RPMI7951 (cell line): ENCODE measurements at places on chromosomes 12 and 14. TPM values are rescaled to one million over a fixed set of nuclear protein-coding genes. Genes with fewer than 3 reads are reported as not detected.
A peak's percentile ranks its signal among the peaks of the same experiment; 100 is the strongest.

- no peak for DNase-seq
These were observed 88.0 kb downstream of the PCNX1 start for GRCh38 chr14:70995211-70995610.

DNA sequence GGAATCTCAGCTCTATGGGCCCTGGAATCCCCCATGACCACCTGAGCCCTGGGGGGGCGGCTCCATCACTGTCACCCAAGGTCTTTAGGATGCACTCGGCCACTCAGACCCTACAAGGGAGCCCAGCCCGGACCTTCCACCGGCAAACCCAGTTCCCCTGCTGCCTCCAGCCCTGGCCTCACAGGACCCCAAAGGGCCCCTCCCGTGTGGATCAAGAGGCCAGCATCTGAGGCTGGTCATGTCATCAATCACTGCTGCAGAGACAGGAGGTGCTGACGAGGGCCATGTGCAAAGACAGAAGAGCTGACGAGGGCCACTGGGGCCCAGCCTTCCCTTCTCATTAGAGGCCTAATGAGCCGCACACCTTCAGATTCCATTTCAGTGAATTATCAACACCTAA lies 39.0 kb upstream of the SFSWAP start:
- no peak for DNase-seq

DNA sequence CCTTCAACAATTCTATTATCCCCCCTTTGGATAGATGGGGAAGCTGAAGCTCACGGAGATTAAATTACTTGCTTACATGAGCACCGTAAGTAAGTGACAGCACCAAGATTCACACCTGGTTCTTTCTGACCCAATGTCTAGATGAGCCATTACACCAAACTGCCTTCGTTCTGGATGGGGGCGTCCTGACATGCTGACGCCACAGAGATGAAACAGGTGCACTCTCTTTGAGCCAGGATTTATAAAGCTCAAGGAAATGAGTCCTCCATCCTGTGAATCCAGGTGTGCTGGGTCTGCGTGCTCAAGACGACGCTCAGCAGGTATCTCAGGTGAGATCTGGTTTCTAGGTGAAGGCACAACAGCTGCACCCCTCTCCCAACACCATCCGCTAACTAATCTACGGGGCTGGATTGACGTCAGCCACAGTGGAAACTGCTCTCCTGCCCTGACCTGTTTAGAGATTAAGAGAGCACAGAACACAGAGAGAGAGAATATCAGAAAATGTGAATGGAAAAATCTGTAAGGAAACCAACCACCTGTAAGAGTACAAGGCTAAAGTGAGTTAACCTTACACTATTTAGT lies 61.6 kb downstream of the KSR2 start:
- no peak for DNase-seq

DNA sequence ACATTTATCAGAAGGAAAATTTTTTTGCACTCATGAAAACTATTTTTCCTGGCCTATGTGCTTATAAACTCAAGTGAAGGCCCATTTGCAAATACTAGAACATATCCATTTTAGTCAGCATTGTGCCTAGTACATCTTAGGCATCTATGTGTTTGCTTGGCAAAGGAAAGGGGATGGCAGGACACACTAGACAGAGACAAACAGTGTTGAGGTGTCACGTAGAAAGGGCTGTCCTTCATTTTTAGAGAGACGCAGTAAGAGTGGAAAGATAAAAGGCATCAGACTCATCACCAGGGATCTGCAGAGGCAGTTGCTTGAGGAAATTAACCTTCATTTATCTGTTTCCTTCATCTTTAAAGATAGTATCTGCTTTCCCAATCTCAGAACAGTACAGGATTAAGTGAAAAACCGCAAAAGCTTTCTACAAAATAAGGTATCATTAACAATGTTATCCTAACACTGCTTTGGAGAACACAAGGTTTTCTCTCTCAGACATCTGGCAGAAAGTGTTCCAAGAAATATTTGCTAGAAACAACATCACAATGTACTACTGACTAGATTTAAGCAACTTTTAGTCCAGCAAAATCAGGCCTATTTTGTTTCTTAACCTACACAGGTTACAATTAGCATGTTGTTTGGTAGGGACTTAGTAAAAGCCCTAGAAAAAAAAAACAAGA lies 2.0 kb downstream of the YBX3 start:
- DNase-seq: no peak

The OR6C2 gene
- not detected in 2 replicates for total RNA-seq

The LMO3 gene
- not detected in 2 replicates for total RNA-seq

DNA sequence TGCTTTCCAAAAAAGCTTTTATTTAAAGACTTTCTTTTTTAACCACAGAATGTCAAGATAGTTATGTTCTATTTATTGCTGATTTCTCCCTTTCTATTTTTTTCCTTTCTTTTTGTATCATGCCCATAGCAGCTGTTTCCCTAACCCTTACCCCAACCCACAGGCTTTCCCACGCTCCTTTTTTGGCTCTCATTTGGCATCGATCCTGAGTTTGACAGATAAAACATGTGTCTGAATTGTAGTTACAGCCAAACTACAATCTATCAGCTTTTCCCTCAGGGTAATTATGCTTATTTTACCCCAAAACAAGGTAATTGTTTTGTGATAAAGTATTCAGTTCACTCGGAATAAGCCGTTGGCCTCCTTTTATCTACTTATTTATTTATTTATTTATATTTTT lies 46.7 kb downstream of the PDE3A start:
- DNase-seq: peak; percentile 1

GRCh38 chr14:52110441-52111086 lies 41.7 kb upstream of the NID2 start:
- DNase-seq: no peak

GRCh38 chr12:122870867-122871664 lies 24.9 kb downstream of the VPS37B start:
- DNase-seq: peak; percentile 48

The PAH gene
- total RNA-seq: not detected in 2 replicates

GRCh38 chr14:93023802-93024434 lies 91.8 kb downstream of the ITPK1 start:
- no peak for DNase-seq

The STAC3 gene
- total RNA-seq: 0.84 TPM in 1 of 2 replicates, not detected in the other

GRCh38 chr12:82593901-82594396 lies 92.8 kb upstream of the TMTC2 start:
- DNase-seq: no peak

The BMP4 gene
- 76.8 and 77.1 TPM in 2 replicates for total RNA-seq

- no peak for DNase-seq
These were observed 155.6 kb downstream of the ETV6 start for GRCh38 chr12:11805043-11805442.

The PKP2 gene
- total RNA-seq: not detected in 2 replicates

The GALNT8 gene
- total RNA-seq: not detected in 2 replicates

GRCh38 chr12:116860263-116860662 lies 21.0 kb downstream of the HRK start:
- DNase-seq: no peak

The KRT80 gene
- total RNA-seq: 1.3 and 2.1 TPM in 2 replicates

DNA sequence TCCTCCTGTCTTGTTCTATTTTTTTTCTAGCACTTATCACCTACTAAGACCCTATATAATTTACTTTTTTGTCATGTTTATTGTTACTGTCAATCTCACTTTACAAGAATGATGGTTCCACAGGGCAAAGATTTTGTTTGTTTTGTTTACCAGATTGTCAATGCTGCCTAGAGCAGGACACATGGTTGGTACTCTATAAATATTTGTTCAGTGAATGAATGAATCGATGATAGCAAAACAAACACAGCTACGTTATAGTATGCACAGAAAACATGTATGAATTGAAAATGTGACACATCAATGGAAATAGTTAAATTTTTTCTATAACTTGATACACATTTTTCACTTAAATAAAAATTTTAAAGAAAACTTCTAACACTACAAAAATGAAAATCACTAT lies 67.1 kb upstream of the KRR1 start:
- DNase-seq: no peak

DNA sequence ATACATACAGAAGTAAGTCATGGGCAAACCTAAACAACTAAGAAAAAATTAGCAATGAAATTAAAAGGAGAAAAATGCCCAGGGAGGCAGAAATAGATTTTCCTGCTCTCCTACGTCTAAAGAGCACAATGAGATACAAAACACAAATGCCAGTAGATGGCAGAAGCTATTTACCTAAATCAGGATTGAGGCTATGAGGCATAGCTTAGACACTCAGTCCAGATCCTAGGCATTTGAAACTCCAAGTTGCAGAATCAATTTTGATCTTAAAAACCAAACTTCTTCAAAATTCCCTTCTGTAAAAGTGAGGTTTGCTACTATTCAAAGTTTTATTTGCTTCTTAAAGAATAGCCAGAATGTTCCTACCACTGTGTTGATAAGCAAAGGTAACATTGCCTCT lies 368.6 kb downstream of the DAD1 start:
- DNase-seq: no peak

The RAD9B gene
- 0.39 and 0.60 TPM in 2 replicates for total RNA-seq

The MYBPC1 gene
- total RNA-seq: not detected in 2 replicates

DNA sequence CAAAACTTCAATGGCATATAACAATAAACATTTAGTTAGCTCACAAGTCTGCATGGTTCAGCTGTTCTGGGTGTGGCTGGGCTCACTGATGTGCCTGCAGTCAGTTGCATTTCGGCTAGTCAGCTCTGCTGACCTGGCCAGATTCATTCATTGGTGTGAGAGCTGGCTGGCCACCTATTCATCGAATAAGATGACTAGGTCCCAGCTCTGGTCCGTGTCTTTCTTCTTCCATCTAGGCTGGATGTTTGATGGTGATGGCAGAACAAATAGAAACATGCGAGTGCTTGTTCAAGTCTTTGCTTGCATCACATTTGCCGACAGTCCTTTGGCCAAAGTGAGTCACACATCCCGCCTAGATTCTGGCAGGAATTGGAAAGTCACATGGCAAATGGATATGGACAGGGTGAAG lies 203.3 kb upstream of the CRY1 start:
- peak; percentile 75 for DNase-seq

- DNase-seq: no peak
These were observed 105.9 kb upstream of the LHX5 start for GRCh38 chr12:113577464-113578129.

DNA sequence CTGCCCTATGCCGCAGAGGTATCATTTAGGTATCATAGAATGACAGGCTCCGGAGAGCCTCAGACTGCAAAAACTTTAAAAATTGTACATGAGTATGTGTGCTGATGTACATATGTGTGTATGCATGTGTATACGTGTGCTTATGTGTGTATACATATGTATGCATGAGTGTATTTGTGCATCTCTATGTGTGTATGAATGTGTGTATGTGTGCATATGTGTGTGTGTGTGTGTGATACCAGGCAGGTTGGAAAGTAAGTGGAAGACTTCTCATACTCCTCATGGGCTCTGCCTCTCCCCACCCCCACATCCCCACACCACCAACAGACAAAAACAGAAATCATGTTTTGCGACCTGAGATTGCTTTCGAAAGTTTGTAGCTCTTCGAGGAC lies 621 bp upstream of the TMEM117 start:
- DNase-seq: no peak

GRCh38 chr12:110923192-110923591 lies 2.8 kb upstream of the MYL2 start:
- no peak for DNase-seq

- DNase-seq: no peak
These were observed 24.3 kb downstream of the MOAP1 start for GRCh38 chr14:93160353-93160801.

GRCh38 chr12:39127401-39127800 lies 222.0 kb upstream of the CPNE8 start:
- peak; percentile 66 for DNase-seq

DNA sequence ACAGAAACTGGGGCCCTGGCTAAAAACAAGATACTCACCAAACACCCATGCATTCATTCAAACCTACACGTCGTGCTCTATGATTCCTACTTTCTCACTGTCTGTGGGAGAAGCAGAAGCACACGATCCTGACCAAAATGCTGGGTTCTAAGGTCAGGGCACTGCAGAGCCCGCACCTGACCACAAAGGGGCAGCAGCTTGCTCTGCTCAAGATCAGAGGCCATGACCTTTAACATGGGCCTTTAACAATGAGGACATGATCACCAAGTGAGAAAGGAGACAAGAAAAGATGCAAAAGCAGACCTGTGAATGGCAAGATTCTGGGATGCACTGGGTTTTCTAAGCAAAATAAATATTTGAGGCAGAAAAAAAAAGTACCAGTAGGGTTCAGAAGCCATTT lies 40.1 kb upstream of the VPS33A start:
- no peak for DNase-seq

- peak; percentile 79 for DNase-seq
These were observed 176.1 kb downstream of the ADGRD1 start for GRCh38 chr12:131129839-131130238.

DNA sequence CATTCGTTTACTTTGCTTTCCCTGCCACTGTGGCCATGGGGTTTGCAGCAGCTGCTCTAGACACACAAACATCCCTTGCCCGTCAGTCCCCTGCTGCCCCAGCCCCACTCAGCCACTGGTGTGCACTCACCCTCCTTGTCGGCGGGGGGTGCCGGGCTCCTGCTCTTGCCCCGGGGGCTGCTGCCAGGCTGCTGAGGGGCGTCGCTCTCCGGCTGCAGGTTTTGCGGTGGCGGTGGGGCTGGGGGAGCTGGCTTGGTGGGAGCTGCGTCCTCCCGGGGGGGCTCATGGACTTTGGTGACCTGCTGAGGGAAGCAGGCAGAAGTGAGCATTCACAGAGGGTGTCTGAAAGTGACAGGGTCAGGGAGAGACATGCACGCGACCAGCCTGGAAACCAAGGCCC lies 67.1 kb downstream of the RFLNA start:
- DNase-seq: no peak

DNA sequence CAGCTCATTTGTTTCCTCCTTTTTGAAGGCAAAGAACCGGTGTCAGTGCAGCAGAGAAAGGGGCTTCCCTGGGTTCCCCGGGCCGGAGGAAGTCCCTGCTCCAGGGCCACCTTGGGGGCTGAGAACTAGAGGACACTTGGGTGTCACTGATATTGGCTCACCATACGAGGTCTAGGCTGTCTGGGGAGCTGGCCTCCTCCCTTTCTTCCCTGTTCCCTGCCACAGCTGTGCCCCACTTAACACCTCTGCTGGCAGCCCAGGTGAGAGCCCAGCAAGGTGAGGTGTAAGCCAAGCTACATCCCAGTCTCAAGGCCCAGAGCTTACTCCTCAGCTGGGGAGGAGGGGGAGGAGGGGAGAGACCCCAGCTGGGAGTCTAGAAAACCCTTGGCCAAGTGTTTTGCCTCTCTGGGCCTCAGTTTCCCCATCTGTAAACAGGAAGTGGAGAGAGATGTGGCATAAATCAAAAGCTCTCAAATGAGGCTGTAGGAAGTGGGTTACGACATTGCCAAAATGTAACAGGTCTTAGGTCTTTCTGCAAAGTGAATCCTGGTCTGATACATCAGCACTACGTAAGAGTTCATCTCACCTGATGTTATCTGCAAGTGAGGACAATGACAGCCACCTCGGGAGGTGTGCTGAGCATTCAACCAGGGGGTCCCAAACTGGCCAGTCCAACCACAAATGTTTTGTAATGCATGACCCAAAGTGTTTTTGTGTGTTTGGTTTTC lies 25.5 kb downstream of the RASAL1 start:
- DNase-seq: no peak

- DNase-seq: no peak
These were observed 159.3 kb downstream of the SLC25A21 start for GRCh38 chr14:37013078-37013477.
